ENCODE measurements at places on chromosomes 5 and 9.

GRCh38 chr9:114143234-114143633 is 12.1 kb upstream of the COL27A1 start:
- DNase-seq = no peak

GRCh38 chr5:61737301-61737963 is 405.4 kb downstream of the ZSWIM6 start:
- no peak for DNase-seq

- no peak for DNase-seq
These were observed 194.0 kb downstream of the CRB2 start for GRCh38 chr9:123550012-123550411.

DNA sequence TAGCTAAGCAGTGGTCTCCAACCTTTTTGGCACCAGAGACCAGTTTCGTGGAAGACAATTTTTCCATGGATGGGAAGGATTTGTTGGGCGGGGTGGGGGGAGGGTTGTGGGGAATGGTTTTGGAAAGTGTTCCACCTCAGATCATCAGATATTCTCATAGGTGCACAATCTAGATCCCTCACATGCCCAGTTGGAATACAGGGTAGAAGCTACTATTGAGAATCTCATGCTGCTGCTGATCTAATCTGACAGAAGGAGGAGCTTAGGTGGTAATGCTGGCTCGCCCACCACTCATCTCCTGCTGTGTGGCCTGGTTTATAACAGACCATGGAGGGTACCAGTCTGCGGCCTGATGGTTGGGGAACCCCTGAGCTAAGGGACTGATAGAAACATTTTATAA is 662.7 kb upstream of the RGMB start:
- DNase-seq = no peak

DNA sequence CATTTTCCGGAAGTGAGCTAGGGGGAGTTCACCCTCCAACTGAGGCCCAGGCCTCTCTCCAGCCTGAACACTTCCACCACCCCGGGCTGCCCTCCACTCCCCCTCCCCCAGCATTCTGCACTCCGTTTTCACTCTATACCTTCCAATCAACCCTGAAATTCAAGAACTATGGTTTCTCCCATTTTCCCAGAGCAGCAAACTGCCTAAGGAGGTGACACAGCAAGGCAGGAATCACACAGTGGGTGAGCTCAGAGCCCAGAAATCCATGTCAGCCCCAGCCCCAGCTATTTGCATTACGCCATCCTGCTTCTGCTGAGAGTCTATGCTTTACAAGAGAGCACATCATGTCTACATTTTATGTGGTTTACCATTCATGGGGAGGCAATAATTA is 11.9 kb downstream of the MSX2 start:
- no peak for DNase-seq

GRCh38 chr9:136122425-136123383 is 4.0 kb upstream of the TMEM250 start:
- peak; percentile 76 for DNase-seq

DNA sequence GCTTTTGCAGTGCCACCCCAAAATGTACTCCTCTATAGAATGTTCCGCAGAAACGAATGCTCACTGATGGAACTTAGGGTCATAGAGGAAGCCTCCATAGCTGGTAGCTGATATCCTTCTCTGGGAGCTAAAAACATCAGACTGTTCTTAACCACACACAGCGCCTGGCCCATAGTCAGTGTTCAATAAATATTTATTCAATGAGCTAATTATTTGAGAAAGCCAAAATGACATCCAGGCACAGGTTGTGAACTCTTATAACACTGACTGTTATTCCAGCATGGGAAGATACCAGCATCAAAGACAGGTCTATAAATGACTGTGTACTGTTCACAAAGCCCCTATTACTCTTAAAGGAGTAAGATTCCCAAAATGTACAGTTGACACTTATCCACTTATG is 12.9 kb downstream of the GDF9 start:
- DNase-seq = no peak

DNA sequence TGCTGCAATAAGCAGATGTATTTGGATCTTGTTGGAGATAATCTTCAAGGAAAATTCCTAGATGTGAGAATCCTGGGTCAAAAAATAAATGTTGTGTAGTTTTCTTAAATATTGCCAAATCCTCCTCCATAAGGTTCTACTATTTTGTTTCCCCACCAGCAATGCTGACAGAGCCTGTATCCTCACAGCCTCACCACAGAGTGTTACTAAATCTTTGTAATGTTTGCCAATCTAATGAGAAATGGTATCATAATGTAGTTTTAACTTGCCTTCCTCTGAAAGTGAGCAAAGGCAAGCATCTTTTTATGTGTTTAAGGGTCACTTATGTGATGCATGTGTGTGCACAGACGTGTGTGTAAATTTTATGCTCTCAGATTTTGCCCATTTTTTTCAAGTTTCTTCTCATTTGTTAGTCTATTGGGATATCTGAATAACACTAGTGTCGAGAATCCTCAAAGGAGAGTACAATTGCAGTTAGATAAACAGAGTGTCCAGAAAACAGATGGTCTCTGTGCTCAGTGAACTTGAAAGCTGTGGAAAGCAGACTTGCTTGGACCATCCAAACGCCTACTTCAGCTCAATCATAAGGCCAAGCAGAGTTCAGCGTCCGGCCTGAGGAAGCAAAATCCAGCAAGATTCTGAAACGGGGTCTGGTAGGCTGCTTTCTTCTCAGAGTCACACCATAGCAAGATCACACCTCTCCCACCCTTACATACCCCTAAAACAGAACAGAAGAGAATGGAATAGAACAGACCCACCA is 35.7 kb upstream of the UGT3A1 start:
- DNase-seq = no peak

DNA sequence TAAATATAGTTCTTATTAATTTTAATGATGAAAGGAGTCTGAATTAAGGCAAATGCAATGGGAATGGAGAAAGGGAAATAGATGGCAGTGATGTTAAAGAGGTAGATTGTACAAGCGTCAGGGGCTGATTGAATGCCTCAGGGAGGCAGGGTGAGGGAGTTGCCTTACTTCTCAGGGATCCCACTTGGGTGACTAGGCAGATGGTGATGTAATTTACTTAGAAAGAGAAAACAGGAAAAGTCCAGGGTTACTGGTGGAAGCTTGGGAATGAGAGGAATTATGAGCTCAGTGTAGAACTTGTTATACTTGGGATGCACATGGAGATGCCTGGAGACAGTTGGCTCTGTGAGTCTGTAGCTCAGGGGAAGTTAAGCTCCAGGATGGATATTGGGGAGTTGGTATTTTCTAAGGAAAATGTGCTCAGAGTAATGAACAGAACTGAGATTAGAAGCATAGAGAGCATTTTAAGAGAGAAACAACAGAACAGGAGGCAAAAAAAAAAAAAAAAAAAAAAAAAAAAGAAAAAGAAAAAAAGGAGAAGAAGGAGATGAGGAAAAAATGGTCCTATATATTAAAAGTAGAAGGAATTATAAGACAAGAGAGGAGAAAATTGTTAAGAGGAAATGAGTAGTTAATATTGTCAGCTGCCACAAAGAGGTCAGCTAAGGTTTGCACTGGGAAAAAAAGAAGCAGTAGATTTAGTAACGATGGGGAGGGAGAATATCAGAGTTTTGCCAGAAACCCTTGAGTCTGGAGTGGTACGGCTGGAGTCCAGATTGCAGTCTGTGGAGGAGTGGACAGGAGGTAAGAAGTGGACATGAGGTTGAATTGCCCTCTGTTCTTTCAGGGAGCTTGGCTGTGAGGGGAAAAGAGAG is 88.0 kb upstream of the ELL2 start:
- no peak for DNase-seq

DNA sequence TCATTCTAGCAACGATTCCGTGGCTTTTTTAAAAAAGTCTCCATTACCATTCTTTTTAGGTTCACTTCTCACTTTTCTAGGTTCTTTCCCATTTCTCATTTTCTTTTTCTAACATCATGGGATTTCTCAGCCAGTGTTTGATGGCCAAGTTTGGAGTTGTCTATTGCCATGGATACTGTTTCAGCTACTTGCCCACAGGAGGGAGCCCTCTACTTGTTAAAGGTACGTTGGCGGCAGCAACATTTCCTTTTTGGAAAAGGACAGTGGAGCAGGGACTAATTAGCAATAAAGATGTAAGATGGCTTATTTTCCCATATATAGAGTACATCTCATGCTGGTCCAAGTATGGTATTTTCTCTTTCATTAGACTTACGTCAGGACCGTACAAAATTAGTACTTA is 2257.5 kb upstream of the C9orf72 start:
- DNase-seq = no peak

- peak; percentile 49 for DNase-seq
These were observed 35.2 kb upstream of the GLDC start for GRCh38 chr9:6680797-6681146.

Data from CD4-positive, alpha-beta T cell treated with Interleukin-15 for 4 hours (primary cell).